Airway epithelial cell (primary cell): ENCODE measurements at places on chromosomes 5 and 9. TPM values are rescaled to one million over a fixed set of nuclear protein-coding genes. Genes with fewer than 3 reads are reported as not detected.

PKN3 gene
- 5.8 and 6.3 TPM in 2 replicates for total RNA-seq

CYSRT1 gene
- total RNA-seq: 17.3 and 19.3 TPM in 2 replicates

KLHL9 gene
- total RNA-seq: 15.2 and 17.8 TPM in 2 replicates

SLC38A9 gene
- 15.9 and 19.8 TPM in 2 replicates for total RNA-seq

WNT8A gene
- total RNA-seq: not detected in 2 replicates

FTMT gene
- not detected in 2 replicates for total RNA-seq

ATG10 gene
- 7.1 and 11.5 TPM in 2 replicates for total RNA-seq

ADAMTS2 gene
- total RNA-seq: 0.98 and 1.4 TPM in 2 replicates

TRIP13 gene
- 34.3 and 45.1 TPM in 2 replicates for total RNA-seq

FAM120AOS gene
- total RNA-seq: 23.6 and 25.3 TPM in 2 replicates

TMC1 gene
- 0.14 TPM in 1 of 2 replicates, not detected in the other for total RNA-seq

GABRB2 gene
- not detected in 2 replicates for total RNA-seq

ADAMTS19 gene
- under 0.01 and 0.35 TPM in 2 replicates for total RNA-seq
